ENCODE measurements at places on chromosomes 2 and 18.

- DNase-seq: no peak
Observed at GRCh38 chr18:48024881-48025660, 94.6 kb upstream of the SMAD2 start.

GRCh38 chr2:234293973-234294372, 202.9 kb downstream of the ARL4C start:
- no peak for DNase-seq

DNA sequence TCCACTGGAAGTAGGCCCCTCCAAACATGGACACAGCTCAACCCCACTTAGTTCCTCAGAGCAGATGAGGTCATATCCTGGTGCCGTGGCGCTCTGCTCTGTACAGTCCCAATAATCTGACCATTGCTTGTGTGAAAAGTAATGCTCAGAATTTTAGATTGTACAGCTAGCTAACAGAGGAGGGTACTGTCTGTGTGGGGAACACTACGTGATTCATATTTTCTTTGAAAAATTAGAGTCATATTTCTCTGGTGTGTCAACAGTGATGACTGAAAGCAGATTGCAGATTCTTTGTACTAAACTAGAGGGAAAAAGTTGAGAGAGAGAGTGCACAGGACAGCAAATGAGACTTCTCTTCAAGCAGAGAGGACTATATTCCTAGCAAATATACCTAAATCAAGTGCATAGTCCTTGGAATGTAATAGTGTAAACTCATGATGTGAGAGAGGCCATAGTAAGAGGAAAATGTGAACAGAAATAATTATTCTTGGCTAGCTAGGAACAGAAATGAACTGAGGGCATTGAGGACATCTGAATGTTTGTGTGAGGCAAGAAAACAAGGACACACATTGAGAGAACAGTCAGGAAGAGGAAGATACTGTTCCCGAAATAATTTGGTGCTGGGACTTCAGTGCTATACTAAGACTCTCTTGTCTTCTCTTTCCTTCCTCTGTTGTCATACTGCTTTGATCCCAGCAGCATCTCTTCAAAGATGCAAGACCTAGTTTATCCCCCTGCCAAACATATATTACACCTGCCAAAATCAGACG, 157.0 kb upstream of the RND3 start:
- DNase-seq: no peak

- no peak for DNase-seq
Observed at GRCh38 chr18:3472681-3473544, 22.9 kb downstream of the TGIF1 start.

GRCh38 chr2:60354713-60355112, 198.7 kb downstream of the BCL11A start:
- DNase-seq: no peak

Measured in bone marrow (tissue), 2 donors.